ENCODE measurements at places on chromosomes 4 and X.

DNA sequence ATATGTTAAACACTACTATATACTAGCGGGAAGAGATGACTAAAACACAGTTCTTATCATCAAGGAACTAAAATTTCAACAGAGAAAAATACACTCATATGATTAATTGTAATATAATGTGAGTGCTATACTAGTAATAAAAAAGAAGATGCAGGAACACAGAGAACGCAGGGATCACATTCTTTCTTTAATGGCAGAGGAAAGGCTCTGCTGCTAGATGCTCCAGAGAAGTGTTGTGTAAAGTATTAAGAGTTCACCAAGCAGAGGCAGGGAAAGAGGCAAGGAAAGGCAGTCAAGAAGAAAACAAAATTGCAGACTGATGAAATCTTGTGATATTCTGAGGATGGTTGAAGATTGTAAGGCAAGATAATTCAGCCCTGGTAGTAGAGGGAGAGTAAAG lies 394.7 kb downstream of the PDGFC start:
- no peak for DNase-seq

- DNase-seq: no peak
Measured at GRCh38 chr4:165198329-165198728, 9.0 kb upstream of the KLHL2 start.

- no peak for DNase-seq
Measured at GRCh38 chr4:38612646-38613414, 51.2 kb upstream of the KLF3 start.

DNA sequence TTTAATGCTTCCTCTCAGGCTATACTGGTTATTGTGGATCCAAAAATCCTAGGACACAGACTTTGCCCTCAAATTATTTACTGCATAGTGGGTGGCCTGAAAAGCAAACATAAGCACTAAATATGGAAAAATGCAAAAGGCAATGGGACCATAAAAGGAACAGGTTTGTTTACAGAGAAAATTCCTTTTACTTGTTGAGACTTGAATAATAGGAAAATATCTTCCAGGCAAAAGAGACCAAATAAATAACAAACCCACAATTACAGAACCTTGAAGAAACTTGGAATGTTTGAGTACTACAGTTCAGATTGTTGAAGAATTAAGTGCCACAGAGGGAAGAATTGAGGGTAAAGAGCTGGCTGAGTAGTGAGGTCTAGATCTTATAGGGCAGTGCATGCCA lies 711.0 kb downstream of the C4orf33 start:
- no peak for DNase-seq

DNA sequence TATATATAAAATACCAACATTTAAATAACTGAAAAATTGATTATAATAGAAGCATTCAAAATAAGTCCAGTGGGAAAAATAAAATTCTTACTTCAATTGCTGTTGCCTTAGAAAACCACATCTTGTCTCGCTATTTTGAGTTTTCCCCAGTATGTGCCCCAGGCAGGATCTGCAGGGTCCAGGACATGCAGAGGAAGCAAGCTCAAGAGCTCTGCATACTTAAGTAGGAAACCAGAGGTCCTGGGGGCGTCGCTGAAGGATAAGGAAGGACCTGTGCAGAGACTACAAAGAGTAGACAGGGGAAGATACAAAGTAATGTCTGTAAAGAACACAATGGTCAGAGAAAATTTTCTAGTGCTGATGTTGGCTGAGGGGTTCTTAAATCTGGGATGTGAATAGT lies 310.5 kb upstream of the EMCN start:
- no peak for DNase-seq

DNA sequence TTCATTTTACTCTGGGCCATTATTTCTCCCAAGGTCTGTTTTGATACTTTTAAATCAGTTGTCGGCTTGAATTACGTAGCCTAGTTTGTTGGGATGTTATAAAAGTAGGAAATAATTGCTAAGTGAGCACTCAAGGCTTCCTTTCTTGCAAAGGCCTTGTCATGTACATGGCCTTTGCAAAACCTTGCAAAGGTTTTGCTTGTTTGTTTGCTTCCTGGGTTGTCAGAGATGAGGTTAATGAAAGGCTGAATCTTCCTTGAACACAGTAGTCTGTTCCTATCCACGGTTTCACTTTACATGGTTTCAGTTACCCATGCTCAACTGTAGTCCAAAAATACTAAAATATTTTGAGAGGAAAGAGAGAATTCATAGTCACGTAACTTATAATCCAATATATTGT lies 113.5 kb downstream of the NAA11 start:
- no peak for DNase-seq

DNA sequence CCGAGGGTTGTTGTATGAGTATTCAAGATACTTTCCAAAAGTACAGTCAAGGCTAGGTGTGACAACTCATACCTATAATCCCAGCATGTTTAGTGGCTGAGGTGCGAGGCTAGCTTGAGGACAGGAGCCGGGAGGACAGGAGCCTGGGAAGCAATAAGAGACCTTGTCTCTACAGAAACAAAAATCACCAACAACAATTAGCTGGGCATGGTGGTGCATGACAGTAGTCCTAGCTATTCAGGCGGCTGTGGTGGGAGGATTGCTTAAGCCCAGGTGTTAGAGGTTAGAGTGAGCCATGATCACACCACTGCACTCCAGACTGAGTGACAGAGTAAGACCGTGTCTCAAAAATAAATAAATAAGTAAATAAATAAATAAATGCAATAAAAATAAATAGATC lies 91.6 kb downstream of the TLL1 start:
- DNase-seq: no peak

- DNase-seq: no peak
Measured at GRCh38 chr4:46390355-46391058, 579 bp upstream of the GABRA2 start.
